ENCODE measurements at places on chromosomes 2 and 18.

DNA sequence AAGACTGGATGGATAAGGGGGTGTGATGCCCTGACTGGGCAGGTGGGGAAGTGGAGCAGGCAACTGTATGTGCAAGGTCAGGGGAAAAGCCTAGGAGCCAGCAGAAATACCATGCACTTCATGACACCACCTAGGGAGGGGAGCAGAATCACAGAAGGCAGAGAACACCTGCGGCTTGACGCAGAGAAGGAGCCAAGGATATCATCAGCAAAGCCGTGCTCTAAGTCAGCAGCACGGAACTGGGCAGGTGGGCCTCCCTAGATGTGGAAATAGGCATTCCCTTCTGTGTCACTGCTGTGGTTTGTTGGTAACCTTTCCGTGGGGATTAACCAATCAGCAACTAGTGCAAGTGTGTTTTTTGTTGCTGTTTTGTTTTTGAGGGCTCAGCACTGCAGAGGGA lies 41.3 kb downstream of the HDLBP start:
- no peak for DNase-seq

DNA sequence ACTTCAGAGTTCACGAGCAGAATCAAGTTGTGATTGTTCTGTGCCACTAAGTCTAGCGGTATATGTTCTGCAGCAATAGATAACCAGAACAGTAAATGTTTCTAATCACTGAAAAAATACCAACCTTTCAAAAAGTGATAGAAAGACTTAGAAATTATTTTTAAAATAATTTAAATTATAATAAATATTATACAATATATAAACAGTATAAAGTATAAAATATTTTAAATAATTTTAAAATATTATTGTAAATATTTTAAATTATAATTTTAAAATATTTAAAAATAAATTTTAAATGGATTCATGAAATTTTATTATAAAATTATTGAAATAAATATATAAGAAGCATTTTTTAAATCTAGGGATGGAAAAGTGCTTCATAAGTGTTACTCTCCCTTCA lies 126.3 kb upstream of the ID2 start:
- no peak for DNase-seq

DNA sequence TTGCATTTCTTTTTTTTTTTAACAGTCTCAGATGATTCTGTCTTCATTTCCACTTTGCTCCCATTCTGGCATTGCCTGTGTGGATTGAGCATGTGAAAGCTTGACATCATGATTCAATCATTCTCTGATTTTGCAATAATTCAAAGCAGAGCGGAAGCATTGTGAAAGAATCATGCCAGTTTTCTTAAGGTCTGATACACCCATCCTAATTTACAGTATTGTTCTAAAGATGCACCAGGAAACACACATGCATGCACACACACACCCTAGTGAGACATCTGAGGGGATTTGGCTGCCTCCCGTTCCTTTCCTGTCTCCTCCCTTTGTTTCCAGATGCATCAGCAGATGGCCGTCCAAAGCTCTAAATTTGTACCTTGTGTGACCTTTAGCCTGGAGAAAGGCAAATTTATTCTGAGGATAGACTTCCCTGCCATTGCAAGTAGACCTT lies 97.3 kb downstream of the FMNL2 start:
- DNase-seq = no peak

DNA sequence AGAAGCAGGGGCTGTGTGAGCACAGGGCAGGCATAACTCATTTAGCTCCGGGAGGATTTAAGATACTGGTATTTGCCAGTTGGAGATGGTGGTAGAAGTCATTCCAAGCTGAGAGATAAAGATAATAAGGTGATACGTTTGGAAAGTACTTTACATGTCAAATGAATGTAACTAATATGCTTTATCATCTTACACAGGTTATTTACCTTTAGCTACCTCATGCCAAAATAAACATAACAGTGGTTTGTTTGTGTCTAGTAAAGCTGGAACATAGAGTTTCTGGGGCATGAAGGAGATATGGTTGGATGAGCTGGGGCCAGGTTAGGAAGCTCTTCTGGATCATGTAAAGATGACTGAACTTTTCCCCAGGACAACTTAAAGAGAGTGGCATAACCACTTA lies 126.9 kb upstream of the PIK3C3 start:
- DNase-seq = no peak

GRCh38 chr18:62516242-62516641 lies 6.6 kb upstream of the ZCCHC2 start:
- no peak for DNase-seq

GRCh38 chr2:39136799-39137198 lies 15.9 kb upstream of the SOS1 start:
- no peak for DNase-seq

GRCh38 chr2:174577967-174578589 lies 19.5 kb downstream of the WIPF1 start:
- DNase-seq = no peak

DNA sequence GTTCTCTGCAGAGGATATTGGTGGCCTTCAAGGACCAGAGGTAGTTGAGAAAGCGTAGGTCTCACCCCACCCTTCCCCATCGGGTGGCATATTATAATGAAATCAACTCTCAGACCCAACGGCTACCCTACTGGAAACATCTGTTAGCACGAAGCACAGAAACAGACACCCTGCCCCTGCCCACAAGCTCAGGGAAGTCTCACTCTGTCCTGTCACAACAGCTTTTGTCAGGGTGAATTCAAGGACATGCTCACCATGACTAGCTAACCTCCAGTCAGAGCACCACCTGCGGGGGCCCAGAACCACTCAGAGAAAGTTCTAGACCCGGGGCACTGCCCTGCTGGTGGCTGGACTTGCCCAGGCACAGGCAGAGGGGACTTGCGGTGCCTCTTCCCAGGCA lies 3.5 kb upstream of the B3GNT7 start:
- no peak for DNase-seq

DNA sequence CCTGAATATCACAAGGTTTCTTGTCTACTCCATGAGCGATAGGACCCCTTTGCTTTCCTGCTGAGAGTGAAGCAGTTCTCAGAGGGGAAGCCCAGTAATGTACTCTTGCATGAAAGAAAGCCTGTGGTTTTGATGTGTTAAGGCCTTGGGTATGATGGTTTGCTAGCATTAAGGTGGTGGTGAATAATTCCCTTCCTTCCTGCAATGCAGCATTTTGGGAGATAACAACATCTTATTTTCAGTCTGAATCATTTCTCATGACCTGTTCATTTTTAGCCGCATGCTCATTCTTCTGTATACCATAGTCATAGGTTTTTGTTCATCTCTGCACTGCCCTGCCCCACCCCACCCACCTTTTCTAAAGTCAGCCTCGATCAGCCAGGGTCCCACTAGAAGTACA lies 66.2 kb downstream of the HNMT start:
- DNase-seq = no peak

GRCh38 chr2:173059971-173060461 lies 15.6 kb upstream of the MAP3K20 start:
- DNase-seq = no peak

DNA sequence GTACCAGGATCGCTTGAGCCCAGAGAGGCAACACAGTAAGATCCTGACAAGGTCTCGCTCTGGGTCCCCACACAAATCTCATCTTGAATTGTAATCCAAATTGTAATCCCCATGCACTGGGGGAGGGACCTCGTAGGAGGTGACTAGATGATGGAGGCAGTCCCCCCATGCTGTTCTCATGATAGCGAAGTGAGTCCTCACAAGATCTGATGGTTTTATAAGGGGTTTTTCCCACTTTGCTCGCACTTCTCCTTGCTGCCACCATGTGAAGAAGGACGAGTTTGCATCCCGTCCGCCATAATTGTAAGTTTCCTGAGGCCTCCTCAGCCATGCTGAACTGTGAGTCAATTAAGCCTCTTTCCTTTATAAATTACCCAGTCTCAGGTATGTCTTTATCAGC lies 46.0 kb upstream of the SERTAD2 start:
- DNase-seq = no peak

DNA sequence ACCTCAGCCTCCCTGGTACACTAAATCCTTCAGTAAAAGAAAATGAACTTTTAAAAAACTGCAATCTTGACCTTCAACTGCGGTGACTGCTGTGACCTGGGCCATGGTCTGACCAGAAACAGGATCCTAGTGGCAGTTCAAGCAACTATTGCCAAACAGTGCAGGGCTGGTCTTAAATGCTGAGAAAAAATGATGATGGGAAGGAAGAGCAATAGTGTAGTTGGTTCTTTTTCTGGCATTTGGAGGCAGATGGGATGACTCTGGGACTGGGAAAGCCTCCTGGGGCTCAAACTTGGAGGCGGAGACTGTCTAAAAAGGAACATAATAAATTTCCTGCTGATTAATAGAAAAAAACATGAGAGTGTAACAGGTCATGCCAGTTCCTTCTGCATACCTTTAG lies 45.4 kb downstream of the CHN1 start:
- no peak for DNase-seq

- peak; percentile 73 for DNase-seq
Measured at GRCh38 chr2:165573534-165574461, 104.3 kb downstream of the CSRNP3 start.

- no peak for DNase-seq
Measured at GRCh38 chr18:519019-519879, 18.7 kb upstream of the COLEC12 start.

GRCh38 chr18:78105611-78106010 lies 856.0 kb downstream of the GALR1 start:
- no peak for DNase-seq

DNA sequence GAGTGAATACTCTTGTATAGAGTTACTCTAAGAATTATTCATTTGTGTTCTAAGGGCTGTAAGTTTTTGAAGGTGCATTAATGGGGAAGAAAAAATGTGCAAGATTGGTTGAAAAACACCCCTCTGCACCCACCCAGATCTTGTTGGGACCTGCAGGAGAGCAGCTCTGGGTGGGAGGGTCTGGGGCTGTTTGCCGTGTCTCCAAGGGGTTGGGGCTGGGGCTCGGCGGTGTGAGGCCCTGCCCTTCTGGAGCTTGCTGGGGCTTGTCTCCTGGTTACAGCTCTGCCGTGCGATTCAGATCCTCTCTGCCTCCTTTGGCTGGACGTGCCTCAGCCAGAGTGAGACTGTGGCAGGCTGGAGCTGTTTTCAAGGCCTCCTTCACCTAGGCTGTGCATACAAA lies 26.1 kb downstream of the IGFBP2 start:
- DNase-seq = no peak

DNA sequence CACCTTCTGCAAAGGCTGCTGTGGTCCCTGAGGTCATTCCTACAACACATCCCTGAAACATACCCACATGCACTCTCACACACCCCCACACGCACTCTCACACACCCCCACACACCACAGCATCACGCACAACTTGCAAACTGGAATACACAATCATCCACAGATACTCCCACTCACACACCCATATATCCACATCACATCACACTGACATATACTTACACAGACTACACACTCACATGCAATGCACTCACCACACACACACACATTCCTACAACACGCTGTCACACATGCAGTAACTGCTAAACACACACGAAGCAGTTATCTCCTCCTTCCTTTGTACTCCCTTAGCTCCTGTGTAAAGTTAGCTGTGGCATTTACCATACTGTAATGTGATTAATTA lies 57.1 kb upstream of the PKDCC start:
- no peak for DNase-seq

DNA sequence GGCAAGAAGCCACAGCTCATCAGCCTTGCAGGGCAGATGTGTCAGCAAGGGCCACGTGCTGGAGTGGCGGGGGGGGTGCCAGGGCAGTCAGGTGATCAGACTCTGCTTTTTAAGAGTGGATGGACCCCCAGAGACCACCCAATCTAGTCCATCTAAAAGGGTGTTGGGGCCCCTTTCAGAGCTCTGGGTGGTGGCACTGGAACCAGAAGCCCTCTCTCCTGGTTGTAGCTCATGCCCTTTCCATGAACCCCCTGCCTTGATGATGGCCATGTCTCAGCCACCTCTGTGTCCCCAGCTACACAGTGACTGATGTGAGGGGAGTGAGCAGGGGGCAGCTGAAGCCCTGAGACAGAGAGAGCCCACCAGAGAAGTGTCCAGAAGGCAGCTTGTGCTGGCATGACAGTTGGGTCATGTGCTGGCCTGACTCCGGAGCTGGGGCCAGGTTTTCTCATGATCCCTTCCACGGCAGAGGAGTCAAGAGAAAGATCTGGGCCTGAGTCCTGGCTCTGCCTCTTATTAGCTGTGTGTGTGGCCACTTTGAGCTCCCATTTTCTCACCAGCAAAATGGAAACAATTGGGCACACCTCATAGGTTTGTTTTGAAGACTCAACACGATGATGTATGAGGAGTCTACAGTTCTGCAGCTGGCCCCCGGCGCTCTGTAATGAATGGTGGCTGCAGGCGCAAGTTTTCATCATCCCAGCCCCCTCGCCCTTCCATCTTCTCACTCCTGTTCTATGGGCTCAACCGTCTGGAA lies 195.7 kb downstream of the ZFP36L2 start:
- peak; percentile 37 for DNase-seq

- peak; percentile 86 for DNase-seq
Measured at GRCh38 chr2:11344956-11345677, 681 bp upstream of the ROCK2 start.

- no peak for DNase-seq
Measured at GRCh38 chr2:208172125-208172524, 8.7 kb upstream of the CRYGA start.

GRCh38 chr2:3185910-3186309 lies 191.7 kb downstream of the EIPR1 start:
- no peak for DNase-seq
